Fibroblast of skin of left biceps (primary cell): ENCODE measurements at places on chromosomes 7 and 10.

- DNase-seq: no peak
These were observed 210.7 kb upstream of the MDFIC start for GRCh38 chr7:114711241-114711640.

- DNase-seq: no peak
These were observed 2.4 kb downstream of the TMEM72 start for GRCh38 chr10:44913350-44914081.

GRCh38 chr10:31578951-31579350 lies 259.9 kb downstream of the ZEB1 start:
- no peak for DNase-seq

- DNase-seq: no peak
These were observed 2.9 kb upstream of the TMEM72 start for GRCh38 chr10:44908066-44908749.

- DNase-seq: peak; percentile 29
These were observed 97.4 kb upstream of the PDCD4 start for GRCh38 chr10:110774069-110775019.

DNA sequence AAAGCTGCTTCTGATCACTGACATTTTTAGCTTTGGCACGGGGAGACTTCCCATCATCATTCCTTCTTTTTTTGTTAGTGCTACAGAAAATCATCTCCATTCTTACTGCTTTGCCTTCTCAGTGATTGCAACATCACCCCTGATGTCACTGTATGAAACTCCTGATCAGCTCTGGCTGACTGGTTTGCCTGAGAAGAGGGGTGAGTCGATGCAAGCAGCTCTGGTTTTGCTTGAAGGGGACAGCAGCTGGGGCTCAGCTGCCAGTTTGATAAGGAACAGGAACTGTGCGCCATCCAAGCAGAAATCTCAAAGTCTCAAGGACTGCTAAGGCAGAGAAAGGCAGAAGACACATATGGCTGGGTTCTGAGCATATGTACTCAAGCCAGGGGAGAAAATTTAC lies 808.5 kb upstream of the CELF2 start:
- DNase-seq: peak; percentile 71

GRCh38 chr7:122291189-122291588 lies 13.4 kb downstream of the FEZF1 start:
- no peak for DNase-seq

DNA sequence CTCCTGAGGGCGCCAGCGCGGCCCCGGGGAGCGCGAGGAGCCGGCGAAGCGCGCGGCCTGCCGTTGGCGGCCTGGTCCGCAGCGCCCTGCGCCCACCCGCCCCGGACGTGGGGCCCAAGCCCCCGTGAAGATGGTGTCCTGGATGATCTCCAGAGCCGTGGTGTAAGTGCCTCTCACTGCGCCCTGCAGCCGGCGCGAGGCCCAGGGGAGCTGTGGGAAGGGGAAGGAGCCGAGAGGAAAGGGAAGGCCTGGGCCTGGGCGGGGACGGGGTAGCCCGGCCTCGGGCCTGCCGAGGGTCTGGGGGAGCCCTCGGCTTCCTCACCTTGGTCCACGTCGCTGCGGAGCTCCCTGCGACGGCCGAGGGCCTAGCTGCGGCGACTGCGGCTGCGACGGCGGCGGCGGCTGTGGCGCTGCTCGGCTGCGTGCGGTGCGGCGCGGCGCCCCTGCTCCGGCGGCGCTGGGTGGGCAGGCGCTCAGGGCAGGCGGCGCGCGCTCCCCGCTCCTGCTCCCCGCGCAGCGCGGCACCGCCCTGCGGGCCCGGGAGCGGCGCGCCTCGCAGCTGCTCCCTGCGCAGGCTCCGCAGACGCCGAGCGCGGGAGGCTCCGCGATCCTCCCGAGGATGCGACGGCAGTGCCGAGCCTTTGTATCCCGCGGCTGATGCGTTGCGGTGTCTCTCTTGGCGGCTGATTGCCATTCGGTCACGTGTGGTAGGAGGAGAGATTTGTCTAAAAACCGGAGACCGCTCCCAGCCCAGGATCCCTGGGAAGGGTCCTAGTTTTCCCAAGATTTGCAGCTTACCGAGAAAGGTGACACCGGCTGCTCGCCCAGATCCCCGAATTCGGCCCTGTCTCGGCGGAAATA lies 445 bp downstream of the REEP3 start:
- peak; percentile 45 for DNase-seq

GRCh38 chr7:71637578-71637977 lies 505.6 kb downstream of the GALNT17 start:
- peak; percentile 20 for DNase-seq

GRCh38 chr10:82925547-82925946 lies 1050.6 kb downstream of the NRG3 start:
- no peak for DNase-seq

- DNase-seq: no peak
These were observed 795.6 kb upstream of the GHITM start for GRCh38 chr10:83343676-83344075.

DNA sequence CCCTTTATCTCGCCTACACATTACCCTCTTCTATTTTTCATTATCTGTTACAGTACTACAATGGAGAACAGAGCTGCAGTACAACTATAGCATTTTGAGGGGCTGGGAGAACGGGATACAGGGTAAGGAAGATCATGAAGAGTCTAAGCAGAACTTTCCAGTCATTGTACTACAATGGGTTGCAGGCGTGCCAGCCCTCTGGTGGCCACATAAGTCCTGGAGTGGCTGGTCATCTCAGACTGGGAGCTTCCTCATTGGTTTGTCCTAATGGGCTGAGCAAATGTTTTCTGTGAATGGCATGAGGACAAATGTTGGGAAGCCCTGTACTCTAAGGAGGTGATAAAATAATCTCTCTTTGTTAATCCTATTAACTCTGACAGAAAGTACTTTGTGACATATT lies 33.0 kb downstream of the TMEM106B start:
- DNase-seq: no peak

GRCh38 chr10:13165177-13165576 lies 3.8 kb downstream of the MCM10 start:
- no peak for DNase-seq

DNA sequence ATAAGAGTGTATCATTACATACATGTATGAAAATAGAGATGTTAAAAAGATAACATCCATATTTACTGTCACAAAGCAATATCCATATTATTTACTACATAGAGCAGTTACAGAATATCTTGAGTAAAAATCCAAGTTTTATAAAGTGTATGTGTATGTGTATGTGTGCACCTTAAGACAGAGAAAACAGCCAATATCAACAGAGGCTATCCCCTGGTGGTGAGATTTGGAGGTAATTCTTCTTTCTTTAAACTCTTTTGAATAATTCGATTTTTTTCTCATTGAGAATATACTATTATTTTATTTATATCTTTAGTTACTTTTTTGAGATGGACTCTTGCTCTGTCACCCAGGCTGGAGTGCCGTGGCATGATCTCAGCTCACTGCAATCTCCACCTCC lies 18.4 kb downstream of the TRDMT1 start:
- no peak for DNase-seq

DNA sequence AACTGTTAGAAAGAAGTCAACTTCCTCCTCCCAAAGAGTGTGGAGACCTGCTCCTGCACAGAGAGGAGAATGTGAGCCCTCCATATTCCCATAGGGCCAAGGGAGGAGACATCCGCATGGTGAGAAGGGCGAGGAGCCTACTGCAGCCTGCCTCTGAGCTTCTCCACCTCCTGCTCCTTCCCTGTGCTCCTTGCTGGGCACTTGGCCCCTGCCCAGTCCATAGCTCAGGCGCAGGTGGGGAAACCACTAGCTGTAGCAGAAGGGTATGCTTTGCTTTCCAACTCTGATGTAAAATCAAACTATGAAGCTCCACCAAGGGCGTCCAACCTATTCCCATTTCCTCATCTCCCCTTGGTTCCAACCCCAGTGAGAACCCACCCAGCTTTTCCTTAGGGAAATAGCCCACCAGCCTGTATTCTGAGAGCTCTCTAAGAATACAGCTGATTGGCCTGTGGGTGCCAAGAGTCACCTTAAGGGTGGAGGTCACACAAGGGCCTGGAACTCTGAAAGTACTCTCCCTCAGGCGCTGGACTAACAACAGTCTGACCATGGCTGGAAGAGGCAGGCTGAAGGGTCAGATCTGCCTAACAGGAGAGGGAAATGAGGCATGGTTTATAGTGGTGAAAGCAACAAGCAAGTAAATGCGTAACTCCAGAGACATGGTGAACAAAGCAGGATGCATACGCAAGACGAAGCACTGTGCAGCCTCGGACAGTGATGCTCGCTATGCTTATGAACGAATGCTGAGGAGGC lies 13.9 kb downstream of the ZNF488 start:
- DNase-seq: no peak

DNA sequence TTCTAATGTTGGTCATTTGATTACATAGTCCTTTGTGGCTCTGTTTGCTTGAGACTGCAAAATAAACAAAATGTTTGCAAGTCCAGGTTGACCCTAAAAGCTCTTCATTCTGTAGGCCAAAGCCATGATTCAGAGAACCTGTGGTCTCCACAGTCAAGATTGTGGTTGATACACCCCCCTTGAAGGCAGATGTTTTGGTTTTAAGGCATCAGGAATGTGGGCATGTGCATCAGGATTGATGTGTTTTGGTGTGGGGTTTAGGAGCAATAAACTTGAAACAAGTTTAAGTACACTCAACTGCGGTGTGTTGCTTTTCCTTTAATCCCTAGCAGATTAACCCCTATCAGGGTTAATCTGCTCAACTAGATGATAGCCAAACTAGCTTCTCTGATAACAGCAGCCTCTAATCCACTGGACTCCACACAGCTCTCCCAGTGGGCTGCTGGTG lies 379.1 kb upstream of the GALNT17 start:
- DNase-seq: peak; percentile 30

DNA sequence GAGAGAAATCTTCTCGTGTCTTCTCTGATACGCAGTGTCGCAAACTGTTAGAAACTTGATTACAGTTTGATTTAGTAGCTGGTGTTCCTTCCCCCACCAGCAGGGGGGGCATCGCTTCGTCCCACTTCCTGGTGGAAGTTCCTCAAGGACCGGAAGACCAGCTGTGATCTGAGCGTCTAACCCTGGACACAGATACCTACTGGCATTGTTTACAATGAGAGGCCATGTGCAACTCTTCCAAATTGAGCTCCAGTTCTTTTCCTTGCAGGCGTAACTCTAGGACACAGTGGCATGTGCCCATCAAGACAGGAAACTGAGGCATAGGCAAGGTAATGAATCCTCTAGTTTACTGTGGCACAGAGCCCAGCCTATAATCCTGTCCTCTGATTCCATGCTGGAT lies 219.0 kb downstream of the CCDC3 start:
- DNase-seq: no peak

GRCh38 chr10:128437786-128438345 lies 311.6 kb upstream of the MKI67 start:
- DNase-seq: no peak

DNA sequence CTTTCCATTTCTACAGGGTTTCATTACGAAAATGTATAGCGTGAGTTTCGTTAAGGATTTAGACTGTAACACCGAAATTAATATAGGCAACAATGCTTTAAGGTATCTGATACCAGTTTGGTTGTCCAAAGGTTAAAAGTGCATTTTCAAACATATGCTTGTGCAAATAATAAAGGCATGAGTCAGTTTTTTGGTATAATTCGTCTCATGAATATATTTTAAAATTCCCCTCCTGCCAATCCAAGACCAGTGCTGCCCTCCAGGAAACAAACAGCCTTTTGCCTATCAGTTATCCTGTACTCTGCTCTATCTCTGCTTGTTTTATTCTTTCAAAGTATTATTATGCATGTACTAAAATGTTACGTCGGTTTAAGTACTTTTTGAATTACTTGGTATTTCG lies 2.0 kb downstream of the LCOR start:
- no peak for DNase-seq

DNA sequence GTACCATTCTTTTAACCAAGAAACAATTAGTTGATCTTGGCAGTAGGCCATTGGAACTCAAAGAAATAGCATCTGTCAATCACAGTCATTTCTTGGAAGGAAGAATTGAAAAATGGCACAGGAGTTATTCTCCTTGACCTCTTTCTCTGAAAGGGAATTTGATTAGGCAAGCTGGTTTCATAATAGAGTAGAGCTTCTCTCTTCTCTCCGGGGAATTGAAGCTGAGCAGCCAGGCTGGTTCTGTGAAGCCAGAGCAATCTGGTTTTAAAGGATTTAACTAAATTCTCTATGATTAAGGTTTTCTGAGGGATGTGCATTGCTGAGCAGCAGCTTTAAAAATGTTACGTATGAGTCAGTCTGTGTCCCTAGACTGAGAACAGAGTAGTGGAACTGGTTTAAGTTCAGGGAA lies 70.2 kb downstream of the AHCYL2 start:
- DNase-seq: peak; percentile 72

DNA sequence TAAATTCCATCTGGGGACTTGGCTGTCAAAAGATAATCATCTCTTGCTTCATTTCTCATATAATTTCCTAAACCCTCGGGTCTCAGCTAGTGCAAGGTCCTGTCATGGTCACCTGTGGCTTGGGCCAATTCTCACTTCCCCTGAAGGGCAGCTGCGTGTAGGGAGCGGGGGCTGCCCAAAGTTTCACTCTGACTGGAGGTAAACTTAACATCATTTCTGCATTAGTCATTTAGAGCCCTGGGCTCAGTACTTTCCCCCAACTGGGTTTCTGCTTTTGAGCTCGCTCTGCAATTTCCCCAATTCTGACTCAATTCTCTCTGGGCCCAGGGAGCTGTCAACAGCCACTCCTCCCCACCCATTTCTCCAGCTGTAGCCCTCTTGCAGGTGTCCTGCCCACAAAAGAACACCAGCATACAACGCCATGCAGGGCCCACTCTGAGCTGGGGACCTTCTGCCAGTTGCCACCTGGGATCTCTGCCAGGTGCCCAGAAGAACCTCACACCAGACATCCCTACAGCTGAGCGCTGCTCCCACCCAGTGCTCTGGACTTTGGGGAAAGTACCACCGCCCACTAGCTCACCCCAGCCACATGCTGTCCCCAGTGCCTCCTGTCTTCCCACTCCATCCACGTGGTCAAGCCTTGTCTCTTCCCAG lies 37.9 kb downstream of the VOPP1 start:
- DNase-seq: no peak

- no peak for DNase-seq
These were observed 22.7 kb downstream of the ARL3 start for GRCh38 chr10:102691285-102692066.

GRCh38 chr7:80047856-80048459 lies 86.7 kb upstream of the GNAI1 start:
- DNase-seq: no peak

- DNase-seq: no peak
These were observed 92.4 kb downstream of the CXCL12 start for GRCh38 chr10:44292390-44293002.

DNA sequence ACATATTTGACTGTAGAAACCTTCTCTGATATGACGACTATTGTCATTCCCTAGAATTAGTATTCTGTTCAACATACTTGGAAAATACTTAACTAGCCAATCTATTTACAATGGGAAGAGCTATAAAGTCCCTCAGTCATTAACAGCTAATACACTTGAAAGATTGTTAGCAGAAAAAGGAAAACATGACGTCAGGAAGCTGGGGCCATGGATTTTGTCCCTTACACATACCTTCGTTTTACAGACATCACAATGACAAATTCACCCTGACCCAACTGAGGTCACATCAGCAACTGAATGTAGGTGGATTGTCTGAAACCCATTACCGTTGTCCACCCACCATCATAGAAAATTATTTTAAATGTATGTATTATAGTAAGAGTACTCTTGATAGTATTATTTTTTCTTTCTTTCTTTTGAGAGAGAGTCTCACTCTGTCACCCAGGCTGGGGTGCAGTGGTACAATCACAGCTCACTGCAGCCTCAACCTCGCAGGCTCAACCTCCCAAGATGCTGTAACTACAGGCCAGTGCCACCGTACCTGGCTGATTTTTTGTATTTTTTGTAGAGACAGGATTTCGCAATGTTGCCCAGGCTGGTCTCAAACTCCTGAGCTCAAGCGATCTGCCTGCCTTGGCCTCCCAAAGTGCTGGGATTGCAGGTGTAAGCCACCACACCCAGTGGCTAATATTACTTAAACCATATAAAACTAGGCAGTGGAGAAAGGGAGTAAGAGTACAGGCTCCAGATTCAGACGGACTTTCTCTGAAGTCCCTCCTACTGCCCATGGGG lies 497.0 kb upstream of the C7orf33 start:
- no peak for DNase-seq
